HAP-1 (cell line): ENCODE measurements at places on chromosomes 13 and 19.

- DNase-seq: no peak
Measured at GRCh38 chr19:2588081-2588777, 112.3 kb downstream of the GADD45B start.

GRCh38 chr13:48542581-48543341 is 9.9 kb upstream of the RCBTB2 start:
- no peak for DNase-seq

DNA sequence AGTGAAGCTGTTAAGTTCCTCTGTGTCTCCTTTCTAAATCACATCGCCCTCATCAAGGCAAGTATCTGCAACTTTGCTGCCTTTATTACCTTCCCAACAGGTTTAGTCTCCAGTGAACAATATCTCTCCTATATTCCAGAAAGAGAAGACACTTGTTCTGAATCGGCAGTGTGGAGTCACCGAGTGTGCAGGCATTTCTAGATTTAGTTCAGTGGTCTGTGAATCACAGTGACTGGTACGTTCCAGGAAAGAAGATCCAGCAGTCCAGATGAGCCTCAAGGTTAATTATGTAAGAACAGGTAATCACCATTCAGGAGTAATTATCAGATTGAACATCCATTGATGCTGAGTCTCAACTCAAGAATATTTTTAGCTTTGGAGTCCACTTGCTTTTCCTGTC is 497.0 kb downstream of the FOXO1 start:
- DNase-seq: no peak

GRCh38 chr19:6286676-6287075 is 6.9 kb upstream of the MLLT1 start:
- no peak for DNase-seq

DNA sequence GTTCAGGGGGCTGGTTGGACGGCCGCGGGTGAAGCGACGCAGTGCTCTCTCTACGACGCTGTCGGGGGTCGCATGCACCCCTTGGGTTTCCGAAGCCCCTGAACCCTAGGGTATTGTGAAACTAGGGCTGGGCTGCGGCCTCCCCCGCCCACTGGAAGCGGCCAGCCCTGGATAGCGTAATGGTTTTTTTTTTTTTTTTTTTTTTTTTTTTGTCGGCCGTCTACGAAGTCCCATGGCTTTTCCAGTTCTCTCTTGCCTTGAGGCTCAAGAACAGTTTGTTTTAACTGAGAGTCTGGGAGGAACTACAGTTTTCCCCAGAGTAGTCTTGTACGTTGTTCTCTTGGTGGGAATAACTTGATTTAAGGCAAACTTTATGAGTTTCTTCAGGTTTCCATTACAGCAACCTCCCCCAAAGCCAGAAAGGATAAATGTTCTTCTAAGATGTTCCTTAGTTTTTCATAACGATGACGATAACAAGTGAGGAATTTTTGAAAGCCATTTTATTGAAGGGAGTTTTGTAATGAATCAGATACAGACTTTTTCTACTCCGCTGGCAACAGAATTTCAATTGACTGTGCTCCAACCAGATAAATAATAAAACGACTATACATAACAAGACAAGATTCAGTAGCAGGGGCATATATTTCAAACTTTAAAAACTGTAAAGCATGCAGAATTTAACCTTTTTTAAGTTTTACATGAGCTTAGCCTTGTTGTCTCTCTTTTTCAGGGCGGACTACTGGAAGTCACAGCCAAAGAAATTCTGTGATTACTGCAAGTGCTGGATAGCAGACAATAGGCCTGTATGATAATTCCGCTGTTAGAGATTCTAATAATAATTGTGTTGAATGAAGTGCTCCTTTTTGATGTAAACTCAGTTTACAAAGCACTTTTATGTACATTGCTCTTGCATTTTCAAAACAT is 867 bp downstream of the WBP4 start:
- DNase-seq: no peak

DNA sequence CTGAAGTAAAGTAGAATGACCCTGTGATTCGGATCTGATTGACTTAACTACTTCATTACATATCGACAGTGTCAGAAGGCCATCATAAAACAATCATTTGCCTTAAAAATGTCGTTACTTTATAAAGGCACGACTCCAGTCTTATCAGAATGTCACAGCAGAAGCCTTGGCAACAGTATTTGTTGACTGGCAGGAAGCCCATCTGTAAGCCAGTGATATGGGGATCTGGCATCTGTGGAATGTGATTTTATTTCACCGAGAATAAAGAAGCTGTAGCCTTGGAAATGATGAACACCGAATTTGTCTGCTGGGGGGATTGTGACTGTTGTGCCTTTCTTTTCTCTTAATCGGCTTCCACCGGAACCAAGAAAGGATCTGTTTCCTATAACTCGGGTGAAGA is 362.5 kb downstream of the TDRD3 start:
- peak; percentile 34 for DNase-seq

- peak; percentile 41 for DNase-seq
Measured at GRCh38 chr13:94617389-94618000, 15.8 kb downstream of the GPR180 start.

DNA sequence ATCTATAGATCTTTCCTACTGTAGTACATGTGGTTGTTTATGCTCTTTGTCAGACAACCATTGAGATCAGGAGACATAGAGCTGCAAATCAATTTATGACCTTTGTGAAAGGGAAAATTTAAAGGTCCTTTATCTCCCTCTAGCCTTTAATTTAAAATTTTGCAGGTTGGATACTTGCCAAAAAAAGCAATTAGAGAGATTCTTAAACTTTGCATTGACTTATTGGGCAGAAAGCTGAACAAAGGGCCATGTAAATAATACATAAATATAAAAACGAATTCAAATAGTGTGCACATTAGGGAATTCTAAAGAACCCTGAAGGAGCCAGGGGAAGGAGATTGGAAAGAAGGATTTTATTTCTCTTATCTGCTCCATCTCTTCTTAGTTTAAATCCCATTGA is 22.0 kb upstream of the RB1 start:
- no peak for DNase-seq

- DNase-seq: no peak
Measured at GRCh38 chr13:72005455-72005854, 138.5 kb upstream of the DACH1 start.

DNA sequence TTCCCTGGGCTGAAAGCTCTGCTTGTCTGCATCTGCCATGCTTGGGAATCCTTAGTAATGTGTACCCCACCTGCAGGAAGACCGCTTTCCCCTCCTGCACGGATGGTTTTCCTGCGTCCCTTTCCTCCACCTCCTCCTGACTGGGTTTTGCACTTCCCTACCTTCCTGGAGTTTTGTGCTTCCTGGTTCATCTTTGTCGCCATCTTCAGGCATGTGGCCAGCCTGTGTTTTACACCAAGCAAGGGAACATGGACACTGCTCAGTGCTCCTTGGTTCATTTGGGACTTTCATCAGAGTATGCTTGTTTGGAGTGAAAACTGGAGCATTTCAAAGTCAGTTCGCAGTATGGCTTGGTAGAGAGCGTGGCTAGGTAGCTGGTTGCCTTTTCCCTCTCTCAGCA is 30.7 kb downstream of the ERICH6B start:
- no peak for DNase-seq

DNA sequence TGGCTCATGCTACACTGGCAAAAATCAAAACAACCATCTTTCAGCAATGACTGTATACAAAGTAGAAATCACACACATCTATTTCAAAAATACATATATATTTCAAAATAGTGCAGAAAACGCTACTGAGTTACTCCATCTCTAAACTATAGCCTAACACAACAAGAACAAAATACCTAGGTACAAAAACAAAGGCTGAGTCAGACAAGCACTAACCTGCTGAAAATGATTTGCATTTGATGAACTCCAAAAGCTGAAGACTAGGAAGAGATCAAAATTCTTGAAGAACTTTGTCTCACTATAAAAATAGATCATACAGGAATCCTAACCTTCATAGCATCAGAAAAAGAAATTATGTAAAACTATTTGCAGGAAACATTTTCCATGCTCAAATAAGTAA is 381.6 kb downstream of the EFNB2 start:
- DNase-seq: no peak

DNA sequence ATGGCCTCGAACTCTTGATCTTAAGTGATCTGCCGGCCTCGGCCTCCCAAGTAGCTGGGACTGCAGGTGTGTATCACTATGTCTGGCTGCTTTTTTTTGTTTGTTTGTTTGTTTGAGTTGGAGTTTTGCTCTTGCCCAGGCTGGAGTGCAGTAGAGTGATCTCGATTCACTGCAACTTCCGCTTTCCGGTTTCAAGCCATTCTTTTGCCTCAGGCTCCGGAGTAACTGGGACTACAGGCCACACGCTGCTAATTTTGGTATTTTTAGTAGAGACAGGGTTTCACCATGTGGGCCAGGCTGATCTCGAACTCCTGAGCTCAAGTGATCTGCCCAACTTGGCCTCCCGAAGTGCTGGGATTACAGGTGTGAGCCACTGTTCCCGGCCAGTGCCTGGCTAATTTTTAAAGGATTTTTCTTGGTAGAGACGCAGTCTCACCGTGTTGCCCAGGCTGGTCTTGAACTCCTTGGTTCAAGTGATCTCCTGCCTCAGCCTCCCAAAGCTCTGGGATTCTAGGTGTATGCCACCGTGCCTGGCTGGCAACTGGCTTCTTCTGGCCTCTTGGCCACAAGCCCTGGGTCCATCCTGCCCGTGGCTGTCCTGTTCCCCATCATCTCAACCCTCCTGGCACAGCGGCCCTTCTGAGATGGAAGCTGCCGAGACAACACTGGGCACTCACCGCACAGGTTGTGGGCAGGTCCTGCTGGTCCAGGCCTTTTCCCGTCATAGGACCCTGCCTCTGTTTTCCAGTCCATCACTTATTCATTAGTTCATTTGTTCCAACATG is 11.5 kb downstream of the TECR start:
- DNase-seq: no peak

DNA sequence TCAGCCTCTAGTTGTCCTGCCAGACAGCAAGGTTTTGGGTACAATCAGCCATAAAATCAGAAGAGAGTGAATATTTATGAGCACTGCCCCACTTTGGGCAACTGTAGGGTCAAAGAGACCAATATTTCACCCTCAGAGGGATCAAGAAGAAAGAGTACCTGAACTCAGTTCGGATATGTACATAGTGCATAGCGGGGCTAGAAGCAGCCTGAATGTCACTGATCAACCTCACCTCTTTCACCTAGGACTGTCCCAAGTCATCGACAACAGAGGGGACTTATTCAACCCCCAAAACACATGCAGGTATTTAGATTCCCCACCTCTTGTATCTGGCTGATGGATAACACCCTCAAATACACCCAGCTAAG is 446.9 kb downstream of the COG6 start:
- DNase-seq: no peak

- no peak for DNase-seq
Measured at GRCh38 chr13:98913741-98914140, 64.1 kb downstream of the DOCK9 start.

- DNase-seq: peak; percentile 63
Measured at GRCh38 chr19:40217934-40218890, at the start of gene TTC9B. Gene TTC9B (minus strand): TSS chr19:40218384. CDS start chr19:40218381, 3 bp downstream.

- DNase-seq: no peak
Measured at GRCh38 chr13:47764817-47765216, 236.3 kb downstream of the SUCLA2 start.

GRCh38 chr13:45228002-45228401 is 27.2 kb upstream of the KCTD4 start:
- no peak for DNase-seq

DNA sequence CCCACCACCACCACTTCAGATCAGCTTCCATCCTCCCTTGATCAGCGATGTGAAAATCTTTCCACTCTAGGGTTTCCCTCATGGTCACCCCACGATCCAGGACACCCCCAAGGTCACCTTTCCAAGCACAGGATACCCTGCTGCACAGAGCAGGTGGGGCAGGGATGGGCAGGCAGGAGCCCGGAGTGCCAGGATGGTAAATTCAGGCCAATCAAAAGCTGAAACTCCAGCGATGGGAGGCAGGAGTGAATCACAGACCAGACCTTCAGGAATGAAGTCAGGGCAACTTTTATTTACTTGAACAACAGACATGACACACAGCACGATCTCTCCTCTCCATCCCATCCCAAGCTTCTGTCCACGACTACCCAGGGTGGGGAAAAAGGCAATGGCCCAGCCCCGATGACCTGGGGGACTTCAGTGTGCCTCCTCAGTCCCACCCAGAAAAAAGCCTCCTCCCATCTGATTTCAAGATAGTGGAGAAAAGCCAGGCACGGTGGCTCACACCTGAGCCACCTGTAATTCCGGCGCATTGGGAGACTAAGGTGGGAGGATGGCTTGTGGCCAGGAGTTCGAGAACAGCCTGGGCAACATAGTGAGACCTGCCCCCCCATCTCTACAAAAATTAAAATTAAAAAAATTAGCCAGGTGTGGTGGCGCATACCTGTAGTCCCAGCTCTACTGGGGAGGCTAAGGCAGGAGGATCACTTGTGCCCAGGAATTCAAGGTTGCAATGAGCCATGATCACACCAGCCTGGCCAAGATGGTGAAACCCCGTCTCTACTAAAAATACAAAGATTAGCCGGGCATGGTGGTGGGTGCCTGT is 39.2 kb downstream of the ZSWIM4 start:
- DNase-seq: no peak

DNA sequence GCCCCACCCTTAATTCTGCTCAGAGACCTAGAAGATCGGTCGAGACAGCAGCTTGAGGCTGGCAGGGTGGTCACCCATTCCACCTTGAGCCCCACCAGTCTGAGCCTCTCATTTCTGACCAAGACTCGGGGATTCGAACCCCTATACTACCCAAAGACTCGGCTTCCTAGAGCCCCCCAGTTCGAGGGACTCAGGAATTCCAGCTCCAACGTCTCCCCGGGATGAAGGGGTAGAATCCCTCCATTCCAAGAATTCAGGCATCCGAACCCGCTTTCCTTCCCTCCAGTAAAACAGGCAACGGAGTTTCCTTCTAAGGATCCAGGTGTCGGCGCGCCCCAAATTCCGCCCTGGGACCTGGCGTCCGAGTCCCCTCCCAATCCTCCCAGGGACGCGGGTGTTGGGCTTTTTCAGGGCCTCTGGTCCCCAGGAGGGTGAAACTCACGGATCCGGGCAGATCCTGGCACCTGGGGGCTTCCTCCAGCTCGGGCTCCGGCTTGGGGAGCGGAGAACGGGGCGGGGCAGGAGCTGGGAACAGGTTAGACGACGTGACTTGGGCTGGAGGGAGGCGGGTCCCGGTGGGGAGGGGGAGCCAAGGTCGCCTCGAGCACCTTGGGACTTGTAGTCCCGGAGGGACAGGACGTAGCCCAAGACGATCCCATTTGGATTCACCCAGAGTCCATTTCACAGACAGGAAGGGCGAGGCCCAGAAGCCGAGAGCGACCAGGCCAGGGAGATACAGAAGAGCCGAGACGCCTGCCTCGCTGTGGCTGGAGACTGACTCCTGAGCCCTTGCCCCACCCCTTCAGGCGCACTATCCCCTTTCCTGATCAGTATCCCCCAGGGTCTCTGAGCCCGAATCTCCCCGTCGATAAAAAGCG is at the start of gene PPP1R13L:
PPP1R13L (minus strand) TSS at position 513 of the 878 bp plus-strand sequence. CDS start 6,751 bp downstream, outside the sequence.
- DNase-seq: peak; percentile 75

- no peak for DNase-seq
Measured at GRCh38 chr19:17519967-17520366, 8.5 kb downstream of the PGLS start.

GRCh38 chr19:6065685-6066374 is 44.5 kb downstream of the RFX2 start:
- DNase-seq: peak; percentile 33

DNA sequence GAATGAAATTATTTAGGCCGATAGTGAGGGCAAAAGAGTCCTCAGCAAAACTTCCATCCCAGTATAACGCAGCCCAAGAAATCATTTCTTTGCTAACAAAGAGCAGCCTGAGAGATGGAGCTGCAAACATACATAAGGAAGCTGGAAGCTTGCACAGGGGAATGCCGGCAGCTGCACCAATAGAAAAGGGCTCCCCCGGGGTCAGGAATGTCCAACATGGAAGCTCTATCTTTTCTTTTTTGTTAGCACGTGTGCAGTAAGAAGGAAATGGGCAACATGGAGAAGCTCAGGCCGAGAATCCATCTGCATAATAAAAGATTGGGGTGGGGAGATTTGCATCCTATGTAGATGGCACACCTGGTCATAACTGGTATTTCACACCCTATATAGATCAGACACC is 1363.5 kb upstream of the PCDH20 start:
- no peak for DNase-seq
